ENCODE measurements at places on chromosomes 2 and 18. TPM values are rescaled to one million over a fixed set of nuclear protein-coding genes. Genes with fewer than 3 reads are reported as not detected.

The APOB gene
- total RNA-seq = 1.7 TPM

The MFF gene
- 94.6 TPM for total RNA-seq

The STRN gene
- total RNA-seq = 16.6 TPM

The AQP12A gene
- total RNA-seq = not detected

The CCBE1 gene
- total RNA-seq = 2.4 TPM

The HOXD10 gene
- 14.4 TPM for total RNA-seq

The LBH gene
- total RNA-seq = 60.2 TPM

The SATB2 gene
- total RNA-seq = 3.1 TPM

The MAP2 gene
- total RNA-seq = 14.4 TPM

The SELENOI gene
- total RNA-seq = 21.2 TPM

The NT5DC4 gene
- total RNA-seq = 1.2 TPM

The LRATD1 gene
- 4.3 TPM for total RNA-seq

The IWS1 gene
- total RNA-seq = 23.4 TPM

GRCh38 chr2:230968921-230969658 lies 26.8 kb upstream of the SPATA3 start:
- DNase-seq = no peak

DNA sequence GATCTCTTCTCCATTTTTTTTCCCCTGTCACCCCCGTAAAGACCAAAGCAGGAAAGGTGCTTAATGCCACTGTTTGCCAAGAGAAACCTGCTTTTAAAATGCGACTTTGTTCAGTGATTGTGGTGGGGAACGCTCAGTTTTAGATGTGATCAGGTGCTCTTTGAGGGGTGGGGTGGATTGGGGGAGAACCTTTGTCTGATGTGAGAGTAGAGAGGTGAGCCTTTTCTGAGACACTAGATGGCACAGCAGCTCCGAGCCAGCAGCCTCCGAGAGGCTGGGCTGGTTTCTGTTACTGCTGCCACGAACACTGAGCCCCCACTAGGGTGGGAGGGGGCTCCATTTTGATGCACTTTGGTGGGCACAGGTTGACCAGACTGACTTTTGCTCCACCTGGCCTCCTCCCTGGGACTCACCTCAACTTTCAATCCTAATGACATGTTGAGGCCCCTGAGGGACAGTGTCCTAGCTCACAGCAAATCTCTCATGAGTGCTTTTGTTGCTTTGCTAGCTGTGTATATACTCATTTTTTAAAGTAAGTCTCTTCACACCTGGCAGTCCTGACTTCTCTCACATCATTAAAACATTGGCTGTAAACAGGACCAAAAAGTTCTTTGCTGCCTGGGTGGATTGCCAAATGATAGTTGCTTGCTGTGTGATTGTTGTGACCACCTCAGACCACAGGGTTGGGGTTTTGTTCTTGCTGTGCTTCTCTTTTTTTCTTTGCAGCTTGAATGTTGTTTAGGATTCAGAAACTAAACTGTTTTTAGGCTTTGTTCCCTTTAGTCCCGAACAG lies 98.2 kb upstream of the MAP3K20 start:
- DNase-seq = peak; percentile 31

DNA sequence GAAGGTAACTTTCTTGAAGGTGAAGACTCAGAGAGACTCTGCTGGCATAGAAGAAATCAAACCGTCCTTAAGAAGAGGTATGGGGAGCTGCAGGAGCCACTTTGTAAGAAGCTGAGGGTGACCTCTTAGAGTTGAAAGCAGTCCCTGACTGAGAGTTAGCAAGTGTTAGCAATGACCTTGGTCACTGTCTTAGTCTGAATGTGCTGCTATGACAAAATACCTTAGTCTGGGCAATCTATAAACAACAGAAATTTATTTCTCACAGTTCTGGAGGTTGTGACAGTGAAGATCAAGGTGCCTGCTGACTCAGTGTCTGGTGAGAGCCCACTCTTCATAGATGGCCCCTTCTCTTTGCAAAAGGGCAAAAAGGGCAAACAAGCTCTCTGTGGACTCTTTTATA lies 35.7 kb upstream of the ACTR3 start:
- no peak for DNase-seq

DNA sequence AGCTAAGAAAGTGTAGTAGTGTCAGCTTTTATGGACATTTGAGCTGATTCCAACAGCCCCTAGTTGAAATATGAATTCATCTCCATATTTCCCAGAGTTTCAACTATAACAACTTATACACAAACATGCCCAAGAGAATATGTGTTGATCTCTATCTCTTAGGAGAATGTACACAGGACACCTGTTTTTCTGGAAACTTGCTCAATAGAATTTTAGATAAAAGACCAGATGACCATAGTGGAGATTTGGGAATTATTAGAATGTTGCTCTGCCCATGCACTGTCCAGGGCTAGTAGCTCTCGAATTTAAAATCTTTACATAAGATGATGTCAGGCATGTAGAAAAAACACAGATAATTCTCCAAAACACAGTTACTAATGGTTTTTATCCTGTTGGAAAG lies 162.3 kb upstream of the VRK2 start:
- DNase-seq = no peak

DNA sequence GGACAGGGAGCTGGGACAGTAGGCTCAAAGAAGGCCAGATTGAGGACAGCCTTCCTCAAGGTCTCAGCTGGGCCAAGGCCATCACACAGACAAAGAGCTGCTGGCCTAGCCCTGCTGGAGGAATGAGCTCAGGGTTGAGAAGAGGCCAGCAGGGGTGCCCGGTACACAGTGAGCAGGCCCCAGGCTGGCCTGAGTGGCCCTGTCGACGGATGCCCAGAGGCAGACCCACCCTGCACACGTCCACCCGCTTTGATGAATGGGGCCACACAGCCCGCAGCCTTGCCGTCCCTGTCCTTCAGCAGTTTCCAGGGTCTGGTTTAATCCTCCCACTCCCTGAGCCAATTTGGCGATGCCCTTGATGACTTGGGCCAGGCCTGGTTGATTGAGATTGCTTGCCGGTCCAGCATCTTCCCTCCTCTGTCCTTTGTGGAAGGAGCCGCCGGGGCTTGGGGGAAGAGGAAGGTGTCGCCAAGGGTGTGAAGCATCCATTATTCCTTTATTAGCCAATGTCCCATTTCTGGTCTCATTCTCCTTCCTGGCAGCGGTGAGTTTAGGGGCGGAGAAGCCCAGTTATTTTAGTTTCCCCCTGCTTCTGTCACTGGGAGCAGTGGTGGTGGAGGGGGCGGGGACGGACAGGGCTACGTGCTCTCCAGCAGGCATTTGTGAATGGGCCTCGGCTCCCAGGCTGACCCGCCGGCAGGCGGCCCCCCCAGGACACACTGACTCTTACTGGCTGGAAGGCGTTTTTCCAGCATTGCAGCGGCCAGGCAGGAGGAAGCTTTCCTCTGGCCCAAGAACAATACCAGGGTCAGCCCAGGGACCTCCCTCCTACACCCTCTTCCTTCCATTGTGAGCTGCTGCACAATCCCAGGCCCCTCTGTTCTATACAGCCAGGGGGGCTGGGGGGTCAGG lies 141.8 kb downstream of the CTIF start:
- peak; percentile 80 for DNase-seq

DNA sequence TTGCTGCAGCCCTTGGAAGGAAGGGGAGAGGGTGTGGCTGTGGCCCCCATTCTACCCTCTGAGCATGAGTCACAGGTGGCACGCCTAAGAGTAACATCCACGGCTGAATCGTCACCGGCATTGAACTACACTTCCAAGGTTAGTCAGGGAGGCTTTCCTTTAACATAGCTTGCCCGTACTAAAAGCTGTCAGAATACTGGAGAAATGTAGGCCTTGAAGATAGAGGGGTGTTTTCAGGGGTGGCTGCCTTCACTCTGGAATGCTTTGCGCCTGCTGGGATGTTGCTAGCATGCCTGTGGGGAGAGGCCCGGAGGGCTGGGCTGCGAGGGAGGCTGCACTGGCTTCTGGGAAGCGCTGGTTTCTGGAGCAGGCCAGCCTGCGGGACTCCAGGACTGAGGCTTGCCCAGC lies 333.7 kb downstream of the AGAP1 start:
- DNase-seq = peak; percentile 32

DNA sequence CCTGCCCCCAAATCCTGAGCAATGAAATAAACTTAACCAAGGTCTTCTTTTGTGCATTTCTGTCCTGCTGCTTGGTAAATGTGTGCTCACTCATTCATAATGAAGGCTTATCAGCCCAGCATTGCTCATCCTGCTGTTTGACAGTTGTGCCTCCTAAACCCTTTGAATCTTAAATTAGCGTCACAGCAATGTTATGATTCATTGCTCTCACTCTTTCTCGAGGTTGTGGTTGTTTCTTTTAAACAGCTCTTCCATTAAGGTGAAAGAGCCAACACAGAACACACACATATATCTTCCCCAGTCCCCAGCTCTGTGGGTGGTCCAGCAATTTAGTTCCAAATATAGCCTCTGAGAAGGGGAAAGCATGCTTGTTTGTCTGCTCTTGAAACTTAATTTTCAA lies 84.0 kb downstream of the EVA1A start:
- DNase-seq = peak; percentile 31

DNA sequence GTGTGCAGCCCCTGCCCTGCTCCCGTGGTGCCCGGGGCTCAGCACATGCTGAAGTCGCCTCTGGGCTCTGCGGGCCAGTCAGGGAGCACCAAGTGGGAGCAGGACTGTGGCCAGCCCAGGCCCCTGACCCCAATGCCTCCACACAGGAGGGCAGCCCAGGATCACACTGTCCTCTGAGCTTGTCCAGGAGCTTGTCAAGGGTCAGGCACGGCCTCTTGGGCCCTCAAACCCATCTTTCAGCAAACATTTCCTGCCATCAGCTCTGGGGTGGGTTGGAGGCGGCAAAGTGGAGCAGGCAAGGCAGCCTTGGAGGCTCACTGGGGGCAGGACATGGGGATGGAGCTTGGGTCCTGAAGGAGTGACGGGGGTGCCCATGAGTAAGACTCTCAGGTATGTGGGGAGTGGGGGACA lies 10.3 kb downstream of the SNED1 start:
- no peak for DNase-seq

DNA sequence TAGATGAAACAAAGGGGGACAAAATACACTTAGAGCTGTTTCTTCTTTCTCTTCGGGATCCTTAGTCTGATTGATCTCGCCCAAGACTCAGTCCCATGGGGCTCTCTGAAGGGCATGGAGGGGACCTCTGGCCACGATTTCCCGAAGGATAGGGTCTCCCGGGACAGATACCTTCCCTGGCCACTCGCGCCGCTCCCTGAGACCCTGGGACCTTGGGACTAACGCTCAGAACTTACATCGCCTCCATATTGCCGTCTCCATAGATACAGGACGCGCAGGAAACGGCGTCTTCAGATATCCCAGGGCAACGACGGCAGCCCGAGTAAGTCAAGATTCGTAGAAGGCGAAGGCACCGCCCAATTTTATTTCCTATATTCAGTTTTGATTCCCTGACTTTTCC lies at the start of gene CFAP65:
TSS of gene CFAP65 (minus strand) at position 265 of the 400 bp plus-strand sequence. CDS start 2,468 bp downstream, outside the sequence.
- DNase-seq = no peak

DNA sequence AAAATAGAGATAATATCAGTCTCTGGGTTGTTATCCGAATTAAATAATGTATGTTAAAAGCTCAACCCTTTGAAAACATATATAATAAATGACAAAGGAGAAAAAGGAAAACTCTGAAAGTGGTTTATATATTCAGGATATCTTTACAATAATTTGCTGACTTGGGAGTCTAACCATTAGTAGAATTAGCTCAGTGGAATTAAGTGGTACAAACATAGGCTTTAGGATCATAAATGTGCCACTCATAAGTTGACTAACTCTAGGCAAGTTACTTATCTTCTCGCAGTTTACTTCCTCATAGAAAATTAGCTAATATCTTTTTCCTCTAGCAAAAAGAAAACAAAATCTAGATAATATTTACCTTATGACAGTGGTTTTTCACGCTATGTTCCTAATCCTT lies 44.6 kb downstream of the HEATR5B start:
- no peak for DNase-seq

GRCh38 chr2:151102226-151102625 lies 159.4 kb downstream of the RBM43 start:
- DNase-seq = no peak

DNA sequence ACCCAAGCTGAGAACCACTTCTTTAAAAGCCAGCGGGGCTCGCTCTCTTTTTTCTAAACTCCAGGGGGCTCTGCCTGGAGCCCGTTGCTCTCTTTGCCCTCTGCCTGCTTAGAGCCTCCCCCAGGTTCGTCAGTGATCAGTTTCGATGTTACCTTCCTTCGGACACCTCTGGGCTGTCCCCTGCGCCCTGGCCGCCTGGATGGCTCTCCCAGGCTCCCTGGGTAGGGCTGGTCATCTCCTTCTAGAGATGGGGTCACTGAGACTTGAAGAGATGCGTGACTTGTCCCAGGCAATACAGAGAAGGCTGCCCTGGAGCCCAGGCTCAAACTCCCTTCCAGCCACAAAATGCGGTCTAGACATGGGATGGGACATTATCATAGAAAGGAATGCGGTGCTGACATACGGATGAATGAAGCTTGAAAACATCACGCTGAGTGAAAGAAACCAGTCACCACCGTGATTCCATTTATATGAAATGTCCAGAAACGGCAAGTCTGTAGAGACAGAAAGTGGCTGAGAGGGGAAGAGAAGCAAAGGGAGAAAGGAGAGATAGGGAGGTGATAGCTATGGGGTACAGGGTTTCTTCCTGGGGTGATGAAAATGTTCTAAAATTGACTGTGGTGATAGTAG lies 14.6 kb downstream of the KCNF1 start:
- no peak for DNase-seq

GRCh38 chr18:22734105-22734661 lies 198.9 kb upstream of the RBBP8 start:
- DNase-seq = no peak

GRCh38 chr18:45556222-45556621 lies 59.1 kb upstream of the SLC14A2 start:
- no peak for DNase-seq

GRCh38 chr18:39647627-39648534 lies 2082.3 kb upstream of the CELF4 start:
- peak; percentile 7 for DNase-seq

- no peak for DNase-seq
These were observed 82.3 kb downstream of the NRXN1 start for GRCh38 chr2:50949450-50950193.

DNA sequence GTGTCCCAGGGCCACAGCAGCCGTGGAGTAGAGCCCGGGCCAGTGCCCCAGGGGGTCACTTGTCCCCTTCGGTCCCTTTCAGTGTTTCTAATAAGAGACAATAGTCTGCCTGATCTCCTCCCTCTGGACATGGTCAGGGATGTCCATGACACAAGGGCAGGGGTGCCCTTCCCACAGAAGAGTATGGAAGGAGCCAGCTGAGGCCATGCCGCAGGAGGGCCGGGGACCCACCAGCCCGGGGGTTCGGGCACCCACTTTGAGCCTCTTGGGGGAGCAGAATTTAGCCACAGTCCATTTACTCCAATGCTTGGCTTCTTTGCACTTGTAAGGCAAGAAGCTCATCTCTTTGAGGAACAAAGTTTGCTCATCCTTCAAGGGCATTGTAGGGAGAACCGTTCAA lies 88.7 kb upstream of the ATG16L1 start:
- no peak for DNase-seq

- DNase-seq = no peak
These were observed 141.6 kb downstream of the UBE2E3 start for GRCh38 chr2:181121996-181122395.
